Activated CD4-positive, alpha-beta T cell treated with anti-CD3 and anti-CD28 coated beads, Interleukin-2, amount 50 U/mL, for 24 hours (primary cell): ENCODE measurements at places on chromosomes 3 and 15.

DNA sequence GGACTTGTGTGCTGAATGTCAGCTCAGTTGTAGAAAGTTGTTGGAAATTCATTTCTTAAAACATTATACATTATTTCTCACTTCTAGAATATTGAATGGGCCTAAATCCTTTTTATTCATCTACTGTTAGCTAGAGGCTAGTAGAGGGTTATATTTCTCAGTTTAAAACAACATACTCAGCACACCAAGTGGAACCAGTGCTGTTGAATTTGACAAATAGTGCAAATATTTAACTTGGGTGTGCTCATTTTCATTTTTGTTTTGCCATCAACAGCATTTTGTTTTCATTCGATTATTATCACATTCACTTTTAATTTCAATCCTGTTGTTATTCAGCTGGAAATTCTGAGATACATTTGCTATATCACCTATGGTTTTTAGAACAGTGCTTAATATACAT, 269.4 kb upstream of the PEX5L start:
- no peak for DNase-seq

- no peak for DNase-seq
These were observed 5.5 kb upstream of the ZNF35 start for GRCh38 chr3:44643024-44643423.

- no peak for DNase-seq
These were observed 61.2 kb upstream of the CTNNB1 start for GRCh38 chr3:41138146-41138545.

- DNase-seq = no peak
These were observed 5.8 kb upstream of the OXTR start for GRCh38 chr3:8775181-8775580.

GRCh38 chr3:147421184-147421912, 12.2 kb downstream of the ZIC1 start:
- DNase-seq = no peak

- no peak for DNase-seq
These were observed 249.9 kb downstream of the ROBO1 start for GRCh38 chr3:79517766-79518413.

- DNase-seq = no peak
These were observed 4.2 kb upstream of the EFCAB12 start for GRCh38 chr3:129432671-129433070.

GRCh38 chr3:29324180-29324651, 43.3 kb downstream of the RBMS3 start:
- DNase-seq = no peak

GRCh38 chr15:41928637-41929620, 35.1 kb upstream of the SPTBN5 start:
- DNase-seq = no peak

- no peak for DNase-seq
These were observed 279.1 kb upstream of the TTC14 start for GRCh38 chr3:180322829-180323228.

GRCh38 chr15:50744601-50745000, 20.9 kb downstream of the SPPL2A start:
- no peak for DNase-seq
